ENCODE measurements at places on chromosomes 7 and 10.

DNA sequence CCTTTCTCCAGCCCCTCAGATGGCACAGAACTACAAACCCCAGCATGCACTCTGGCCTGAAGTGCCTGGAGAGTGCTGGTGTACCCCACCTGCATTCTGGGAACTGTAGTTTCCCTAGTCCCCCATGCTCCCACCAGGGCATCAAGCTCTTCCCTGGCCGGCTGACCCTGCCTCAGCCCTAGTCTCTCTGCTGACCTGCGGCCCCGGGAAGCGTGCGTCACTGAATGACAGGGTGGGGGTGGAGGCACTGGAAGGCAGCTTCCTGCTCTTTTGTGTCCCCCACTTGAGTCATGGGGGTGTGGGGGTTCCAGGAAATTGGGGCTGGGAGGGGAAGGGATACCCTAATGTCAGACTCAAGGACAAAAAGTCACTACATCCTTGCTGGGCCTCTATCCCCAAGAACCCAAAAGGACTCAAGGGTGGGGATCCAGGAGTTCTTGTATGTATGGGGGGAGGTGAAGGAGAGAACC, 2.1 kb downstream of the NOS3 start:
- DNase-seq, result no peak

DNA sequence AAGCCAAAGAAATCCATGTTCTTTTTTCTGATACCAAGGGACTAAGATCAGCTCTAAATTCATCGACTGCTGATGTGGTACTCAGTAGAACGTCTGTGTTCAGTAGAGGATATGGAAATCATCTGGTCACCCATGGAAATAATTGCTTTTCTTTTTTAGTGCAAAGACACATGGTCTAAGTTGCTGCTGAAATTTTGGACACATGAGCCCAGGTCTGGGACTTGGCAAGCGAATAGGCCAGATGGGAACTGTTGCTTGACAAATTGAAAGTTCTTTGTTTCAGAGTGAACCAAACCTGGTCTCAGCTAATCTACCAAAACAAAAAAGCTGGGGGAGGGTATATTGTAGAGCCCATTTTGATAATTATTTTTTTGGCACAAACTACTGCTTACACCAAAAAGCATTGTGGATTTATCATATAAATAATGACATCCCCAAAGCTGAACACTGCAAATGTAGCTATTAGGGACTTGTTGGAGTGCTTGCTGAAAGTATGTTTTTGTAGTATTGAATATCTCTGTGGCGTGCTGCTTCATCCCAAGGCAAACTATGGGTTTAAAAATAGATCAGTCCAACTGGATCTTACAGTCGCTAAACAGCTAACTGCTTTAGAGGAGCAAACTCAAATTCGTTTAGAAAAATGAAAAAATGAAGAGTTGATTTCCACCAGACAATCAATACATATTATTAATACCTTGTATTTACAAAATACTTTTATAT, 144.7 kb downstream of the TRIL start:
- DNase-seq, result no peak

DNA sequence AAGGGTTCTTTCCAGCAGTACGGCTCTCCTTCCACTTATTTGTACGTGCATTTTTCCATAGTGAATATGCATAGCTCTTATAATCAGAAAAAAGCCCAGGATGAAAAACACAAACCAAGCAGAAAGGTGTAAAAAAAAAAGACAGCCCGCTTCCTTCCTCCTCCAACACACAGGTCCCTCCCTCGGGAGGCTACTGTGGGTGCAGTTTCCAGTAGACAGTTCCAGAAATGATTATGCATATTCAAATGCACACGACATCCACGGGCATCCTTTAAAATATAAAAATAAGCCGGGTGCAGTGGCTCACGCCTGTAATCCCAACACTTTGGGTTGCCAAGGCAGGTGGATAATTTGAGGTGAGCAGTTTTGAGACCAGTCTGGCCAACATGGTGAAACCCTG, 59.9 kb downstream of the TNRC18 start:
- no peak for DNase-seq

DNA sequence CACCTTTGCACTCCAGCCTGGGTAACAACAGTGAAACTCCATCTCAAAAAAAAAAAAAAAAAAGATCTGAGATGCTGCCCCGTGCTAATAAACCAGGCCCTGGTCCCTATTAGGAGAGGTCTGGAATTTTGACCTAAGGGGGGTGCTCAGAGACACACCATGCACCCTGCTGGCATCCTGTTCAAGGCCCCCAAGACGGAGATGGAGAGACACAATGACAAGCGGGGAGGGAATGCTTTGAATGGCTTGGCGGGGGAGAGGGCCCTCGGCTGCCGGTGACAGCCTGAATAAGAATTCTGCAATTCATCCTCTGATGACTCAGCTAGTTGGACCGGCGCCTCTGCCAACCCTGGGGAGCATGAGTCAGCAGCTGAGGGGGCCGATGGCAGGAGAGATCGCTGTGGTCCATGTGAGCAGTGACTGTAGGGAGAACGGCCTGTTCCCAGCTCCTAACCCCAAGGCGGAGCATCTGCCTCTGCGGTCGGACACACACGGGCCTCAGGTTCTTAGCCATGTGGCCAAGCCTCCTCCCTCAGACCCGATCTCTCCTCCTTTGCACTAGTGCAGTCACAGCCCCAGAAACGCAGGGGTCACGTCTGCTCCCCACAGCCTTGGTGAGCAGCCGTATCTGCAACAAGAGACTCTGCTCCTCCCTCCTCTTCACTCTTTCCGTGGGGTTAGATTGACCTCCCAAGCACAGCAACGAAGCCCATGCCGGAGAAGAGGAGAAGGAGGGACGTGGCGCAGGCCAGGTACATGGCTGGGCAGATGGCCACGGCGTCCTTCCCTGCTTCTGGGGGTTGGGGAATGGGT, 14.9 kb downstream of the TRIM56 start:
- peak; percentile 99 for DNase-seq

DNA sequence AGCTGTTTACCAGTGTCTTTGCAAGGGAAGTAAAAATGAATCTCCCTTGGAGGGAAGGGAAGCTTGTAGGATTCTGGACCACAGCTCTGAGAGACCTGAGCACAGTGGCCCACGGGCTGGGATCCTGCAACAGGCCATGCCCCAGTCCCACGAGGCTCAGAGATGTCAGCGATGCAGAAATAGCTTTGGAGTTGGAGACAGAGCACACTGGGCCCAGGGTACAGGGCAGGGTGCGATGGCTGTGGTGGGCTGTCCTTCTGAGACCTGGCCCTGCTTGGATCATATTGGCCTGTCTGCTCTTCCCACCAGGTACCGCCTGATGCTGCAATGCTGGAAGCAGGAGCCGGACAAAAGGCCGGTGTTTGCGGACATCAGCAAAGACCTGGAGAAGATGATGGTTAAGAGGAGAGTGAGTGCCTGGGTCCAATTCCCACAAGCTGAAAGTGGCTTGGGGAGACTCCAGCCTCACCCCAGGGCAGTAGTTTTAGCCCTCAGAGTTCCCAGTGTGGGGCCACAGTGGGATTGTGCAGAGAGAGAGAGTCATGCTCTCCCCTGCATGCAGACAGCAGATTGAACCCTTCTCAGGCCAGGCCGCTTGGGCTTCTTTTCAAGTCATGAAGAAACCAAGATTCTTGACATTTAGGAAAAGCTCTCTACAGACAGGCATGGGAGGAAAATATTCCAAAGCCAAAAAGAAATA, 13.5 kb upstream of the CSGALNACT2 start:
- peak; percentile 45 for DNase-seq
